Uterine smooth muscle cell (primary cell): ENCODE measurements at places on chromosomes 13 and 19. TPM values are rescaled to one million over a fixed set of nuclear protein-coding genes. Genes with fewer than 3 reads are reported as not detected.

Gene PLPP2
- 2.9 and 5.0 TPM in 2 replicates for total RNA-seq

Gene LRFN3
- 1.7 and 2.4 TPM in 2 replicates for total RNA-seq

Gene AP2S1
- total RNA-seq, result 124 and 142 TPM in 2 replicates

Gene ZNF700
- 11.3 and 11.5 TPM in 2 replicates for total RNA-seq

Gene RFPL4A
- not detected in 2 replicates for total RNA-seq

Gene FSD1
- total RNA-seq, result 15.5 and 24.5 TPM in 2 replicates

Gene OR7D2
- under 0.01 and 0.12 TPM in 2 replicates for total RNA-seq

Gene FLT1
- 3.1 and 6.2 TPM in 2 replicates for total RNA-seq

Gene SIGLEC9
- total RNA-seq, result 0.44 TPM in 1 of 2 replicates, not detected in the other

Gene AP3D1
- 109 and 150 TPM in 2 replicates for total RNA-seq

Gene URAD
- total RNA-seq, result not detected in 2 replicates

Gene MTUS2
- total RNA-seq, result 0.11 and 0.12 TPM in 2 replicates

Gene C19orf81
- 0.22 TPM in 1 of 2 replicates, not detected in the other for total RNA-seq

Gene ZNF567
- 4.0 and 7.9 TPM in 2 replicates for total RNA-seq

Gene KIR2DL3
- total RNA-seq, result not detected in 2 replicates

Gene KLK12
- not detected in 2 replicates for total RNA-seq

Gene BLVRB
- 106 and 138 TPM in 2 replicates for total RNA-seq

Gene IGFL1
- total RNA-seq, result not detected in 2 replicates

Gene CYP2F1
- not detected in 2 replicates for total RNA-seq

Gene SLC8A2
- under 0.01 TPM in 1 of 2 replicates, not detected in the other for total RNA-seq

Gene ZNF761
- total RNA-seq, result 13.8 and 14.6 TPM in 2 replicates

Gene ZNF665
- 4.4 and 4.6 TPM in 2 replicates for total RNA-seq

Gene KLHL1
- total RNA-seq, result not detected in 2 replicates

Gene ZIM2
- total RNA-seq, result 0.12 TPM in 1 of 2 replicates, not detected in the other

Gene RGL3
- total RNA-seq, result 0.50 and 1.00 TPM in 2 replicates

Gene XRCC1
- total RNA-seq, result 14.4 and 20.0 TPM in 2 replicates

Gene CGB5
- not detected in 2 replicates for total RNA-seq

Gene SLC46A3
- 1.5 and 5.0 TPM in 2 replicates for total RNA-seq

Gene CDC37
- 214 and 295 TPM in 2 replicates for total RNA-seq

Gene ZNF568
- total RNA-seq, result 11.4 and 13.5 TPM in 2 replicates

Gene LHB
- total RNA-seq, result not detected in 2 replicates

Gene ZFP82
- total RNA-seq, result 6.4 and 10.1 TPM in 2 replicates

Gene CYP4F2
- total RNA-seq, result not detected in 2 replicates

Gene PTPRH
- total RNA-seq, result 7.4 and 15.3 TPM in 2 replicates

Gene INSL3
- total RNA-seq, result not detected in 2 replicates

Gene PCDH17
- total RNA-seq, result not detected in 2 replicates

Gene FPR1
- 0.11 TPM in 1 of 2 replicates, not detected in the other for total RNA-seq

Gene CD37
- total RNA-seq, result 0.12 TPM in 1 of 2 replicates, not detected in the other
